ENCODE measurements at places on chromosomes 13 and 19. TPM values are rescaled to one million over a fixed set of nuclear protein-coding genes. Genes with fewer than 3 reads are reported as not detected.

IQCN gene
- 12.2 TPM for polyA plus RNA-seq

SPTBN4 gene
- 1.6 TPM for polyA plus RNA-seq

CHST8 gene
- 0.27 TPM for polyA plus RNA-seq

SEMA6B gene
- polyA plus RNA-seq, result 1.6 TPM

ZNF285 gene
- 12.1 TPM for polyA plus RNA-seq

NR2F6 gene
- 59.9 TPM for polyA plus RNA-seq

AP1M1 gene
- 67.7 TPM for polyA plus RNA-seq

DGKH gene
- polyA plus RNA-seq, result 7.6 TPM

CGB7 gene
- 1.6 TPM for polyA plus RNA-seq

All from renal cortex interstitium (tissue), 15 donors.